ENCODE measurements at places on chromosomes 11 and 22. TPM values are rescaled to one million over a fixed set of nuclear protein-coding genes. Genes with fewer than 3 reads are reported as not detected.

Gene OR4D5
- not detected for polyA plus RNA-seq

Gene TREH
- polyA plus RNA-seq = not detected

Gene LARGE2
- polyA plus RNA-seq = not detected

DNA sequence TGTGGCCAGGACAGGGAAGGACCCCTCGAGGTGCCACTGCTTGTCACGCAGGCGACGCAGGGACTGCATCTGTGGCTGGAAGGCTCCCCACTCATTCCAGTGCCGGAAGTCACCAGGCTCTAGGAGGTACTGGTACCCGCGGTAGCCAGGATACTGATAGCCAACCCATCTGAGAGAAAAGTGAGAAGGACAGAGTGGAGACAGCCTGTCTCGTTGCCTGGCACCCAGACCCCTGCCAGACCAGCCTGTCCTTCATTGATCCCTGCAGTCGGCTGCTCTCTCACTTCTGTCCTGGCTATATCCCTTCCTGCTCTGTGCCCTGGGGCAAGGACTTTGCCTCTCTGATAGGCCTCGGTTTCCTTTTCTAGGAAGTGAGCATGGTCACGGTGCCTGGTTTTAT is 9.6 kb upstream of the TPST2 start:
- no peak for DNase-seq

DNA sequence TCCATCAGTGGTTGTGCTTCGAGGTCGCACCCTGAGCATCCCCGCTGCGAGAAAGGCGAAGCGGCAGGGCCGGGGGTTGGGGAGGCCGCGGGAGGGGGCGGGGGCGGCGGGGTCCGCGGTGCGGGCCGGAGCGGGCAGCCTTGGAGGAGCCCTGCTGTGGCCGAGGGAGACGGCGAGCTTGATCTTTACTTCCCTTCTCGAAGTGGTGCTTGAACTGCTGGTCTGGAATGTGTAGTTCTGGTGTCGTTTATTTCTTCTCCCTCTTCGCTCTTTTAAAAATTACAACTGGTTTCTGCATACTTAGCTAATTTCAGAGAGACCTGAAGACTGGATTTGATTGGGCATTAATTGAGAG is 1.1 kb downstream of the APLP2 start:
- no peak for DNase-seq
